GM18507 (cell line): ENCODE measurements at places on chromosomes 7 and 10.

DNA sequence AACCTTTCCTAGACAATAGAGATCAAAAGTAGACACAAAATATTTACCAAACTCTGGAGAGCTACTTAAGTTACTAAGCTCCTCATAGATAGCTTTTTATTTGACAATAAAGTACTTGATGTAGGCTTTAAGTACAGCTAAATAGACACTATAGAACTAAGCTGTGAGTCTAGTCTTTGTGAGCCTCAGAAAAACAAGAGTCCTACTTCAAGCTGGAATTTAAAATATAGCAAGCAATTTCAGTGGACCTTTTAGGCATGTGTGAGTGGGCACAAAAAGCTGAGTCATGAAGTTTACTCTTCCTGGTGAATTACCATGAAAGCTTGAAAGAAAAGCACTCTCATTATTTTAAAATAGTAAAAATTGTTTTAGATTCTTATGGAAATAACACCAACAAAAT lies 76.1 kb downstream of the ADD3 start:
- DNase-seq: no peak

GRCh38 chr10:3261921-3262320 lies 89.3 kb upstream of the PITRM1 start:
- no peak for DNase-seq

GRCh38 chr7:152851326-152851725 lies 91.8 kb downstream of the ACTR3B start:
- no peak for DNase-seq

DNA sequence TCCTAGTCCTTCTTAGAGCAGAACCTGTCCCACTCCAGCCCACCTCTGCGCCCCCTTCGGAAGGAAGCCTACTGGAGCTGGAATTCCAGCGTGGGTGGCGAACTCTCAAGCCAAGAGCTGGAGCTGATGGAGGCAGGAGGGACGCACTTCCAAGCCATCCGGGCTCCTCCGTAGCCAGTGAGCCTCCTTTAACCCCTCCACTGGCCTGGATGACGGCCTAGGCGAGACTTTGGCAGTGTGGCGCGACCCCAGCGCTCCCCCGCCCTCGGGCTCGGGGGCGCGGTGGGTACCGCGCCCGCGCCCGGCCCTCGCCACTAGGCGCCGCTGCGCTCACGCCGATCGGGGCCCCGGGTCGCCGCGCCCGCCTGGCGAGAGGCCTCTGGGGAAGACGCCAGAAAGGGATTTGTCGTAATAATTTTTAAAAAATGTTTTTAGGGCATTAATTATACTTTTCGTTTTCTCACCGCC lies 5.1 kb upstream of the EMX2 start:
- no peak for DNase-seq

- no peak for DNase-seq
Observed at GRCh38 chr7:44769776-44770294, 21.2 kb downstream of the ZMIZ2 start.

GRCh38 chr7:135827391-135827790 lies 78.8 kb upstream of the FAM180A start:
- no peak for DNase-seq

DNA sequence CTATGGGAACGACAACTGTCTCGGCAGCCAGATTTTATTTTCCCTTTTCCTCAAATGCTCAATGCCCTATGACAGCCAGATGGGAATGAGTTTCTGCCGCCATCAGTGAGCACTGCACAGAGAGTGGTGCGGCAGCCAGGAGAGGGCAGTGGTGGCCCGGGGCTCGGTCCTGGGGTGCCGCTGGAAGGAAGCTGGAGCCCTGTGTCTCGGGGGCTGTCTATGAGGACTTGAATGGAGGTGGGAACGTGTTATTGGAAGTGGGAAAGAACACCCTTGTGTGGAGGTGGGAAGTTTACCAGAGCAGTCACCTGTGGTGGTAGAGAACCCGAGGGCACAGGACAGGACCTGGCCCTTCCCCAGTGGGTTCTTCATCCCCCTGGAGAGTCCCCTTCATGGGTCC lies 35.8 kb downstream of the JAKMIP3 start:
- DNase-seq: no peak

DNA sequence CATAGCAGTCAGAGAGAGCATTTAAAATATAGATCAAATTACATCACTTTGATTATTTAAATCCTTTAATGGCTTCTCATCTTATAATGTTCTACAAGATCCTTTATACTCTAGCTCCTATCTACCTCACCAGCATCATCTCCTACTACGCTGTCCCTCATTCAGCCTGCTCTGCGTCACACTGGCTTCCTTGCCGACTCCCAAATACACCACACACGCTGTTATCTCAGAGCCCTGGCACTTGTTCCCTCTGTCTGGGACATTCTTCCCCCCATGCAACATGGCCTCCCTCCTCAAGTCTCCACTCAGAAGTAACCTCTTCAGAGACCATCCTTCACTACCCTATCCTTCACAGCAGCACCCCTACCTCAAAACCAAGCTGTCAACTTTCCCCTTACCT lies 46.7 kb downstream of the RNLS start:
- DNase-seq: no peak

- no peak for DNase-seq
Observed at GRCh38 chr10:3111621-3112163, 44.3 kb downstream of the PFKP start.

- no peak for DNase-seq
Observed at GRCh38 chr10:86371691-86372090, 5.1 kb upstream of the GRID1 start.

GRCh38 chr7:130112093-130112492 lies 41.8 kb downstream of the KLHDC10 start:
- DNase-seq: no peak
